Stimulated activated CD4-positive, alpha-beta T cell treated with anti-CD3 and anti-CD28 coated beads, Interleukin-12 subunit alpha, Interleukin-12 subunit beta, amount 100 ng/mL, for 24 hours (primary cell): ENCODE measurements at places on chromosomes 5 and 9.
A peak's percentile ranks its signal among the peaks of the same experiment; 100 is the strongest.

DNA sequence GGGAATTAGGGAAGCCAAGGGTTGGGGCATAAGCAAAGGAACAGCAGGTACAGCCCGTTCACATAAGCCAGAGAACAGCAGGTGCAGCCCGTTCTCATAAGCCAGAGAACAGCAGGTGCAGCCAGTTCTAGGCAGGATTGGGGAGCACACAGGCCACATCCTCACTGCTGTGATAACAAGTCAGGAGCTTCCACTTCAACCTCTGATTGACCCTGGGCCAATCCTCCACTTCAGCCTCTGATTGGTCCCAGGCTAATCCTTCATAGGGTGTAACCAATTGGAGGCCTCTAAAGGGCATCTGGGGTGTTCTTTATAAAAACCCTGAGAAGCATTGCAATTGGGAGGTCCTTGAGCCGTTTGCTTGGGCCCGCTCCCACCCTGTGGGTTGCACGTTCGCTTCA lies 27.5 kb downstream of the CEL start:
- DNase-seq: no peak

DNA sequence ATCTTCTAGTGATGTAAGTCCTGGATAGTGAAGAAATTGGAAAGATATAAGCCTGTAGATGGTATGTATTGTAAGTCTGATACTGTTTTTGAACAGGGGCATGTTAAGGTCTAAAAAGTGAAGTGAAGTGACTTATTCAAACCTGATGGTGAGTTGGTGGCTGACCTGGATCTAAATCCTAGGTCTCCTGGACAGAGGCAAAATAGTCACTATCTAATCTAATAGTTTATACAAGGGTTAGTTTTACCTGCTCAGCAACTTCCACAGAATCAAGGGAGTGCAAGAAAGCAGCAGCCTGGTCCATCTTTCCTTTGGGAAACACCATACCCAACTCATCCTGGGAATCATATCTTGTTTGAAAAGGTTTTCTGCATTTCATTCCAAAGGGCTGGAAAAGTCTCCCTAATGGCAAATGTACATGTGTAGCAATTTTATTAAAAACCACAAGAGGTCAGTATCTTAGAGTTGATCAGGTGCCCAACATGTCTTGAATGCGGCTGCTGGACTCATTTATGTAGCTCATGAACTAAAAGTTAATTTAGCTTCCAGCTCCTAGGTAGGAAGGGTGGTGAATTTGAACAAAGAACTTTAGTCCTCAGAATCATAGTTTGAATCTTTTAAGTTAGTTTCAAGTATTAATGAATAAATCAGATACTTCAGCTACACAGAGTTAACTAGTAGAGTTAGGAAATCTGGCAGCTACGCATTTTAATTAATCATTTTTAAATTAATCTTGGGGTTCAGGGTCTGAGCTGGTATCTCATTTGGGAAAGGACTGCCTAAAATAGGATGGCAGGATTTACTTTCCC lies 26.0 kb downstream of the SKP2 start:
- no peak for DNase-seq

GRCh38 chr9:24132244-24132643 lies 306.2 kb upstream of the ELAVL2 start:
- DNase-seq: no peak

- no peak for DNase-seq
These were observed 28.5 kb upstream of the UNC5A start for GRCh38 chr5:176781638-176782570.

GRCh38 chr9:32161720-32162119 lies 222.7 kb upstream of the ACO1 start:
- no peak for DNase-seq

DNA sequence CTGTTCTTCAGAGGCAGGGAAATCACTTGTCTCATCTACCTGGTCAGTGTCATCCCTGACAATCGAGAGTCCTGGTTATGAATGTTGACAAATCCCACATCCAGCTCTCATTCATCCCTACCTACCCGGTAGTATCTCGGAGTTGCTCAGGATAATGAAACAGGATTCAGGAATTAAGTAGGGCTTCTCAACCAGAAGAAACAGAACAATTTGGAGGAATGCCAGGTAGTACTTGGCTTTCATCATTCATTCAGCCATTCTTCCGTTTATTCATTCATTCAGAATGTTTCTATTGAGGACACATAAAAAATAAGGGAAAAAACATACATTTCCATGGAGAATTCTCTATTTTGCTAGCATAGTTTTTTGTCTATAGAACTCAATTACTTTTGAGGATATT lies 195.0 kb downstream of the ARHGEF28 start:
- DNase-seq: no peak

GRCh38 chr5:78562001-78562400 lies 86.6 kb downstream of the LHFPL2 start:
- no peak for DNase-seq

DNA sequence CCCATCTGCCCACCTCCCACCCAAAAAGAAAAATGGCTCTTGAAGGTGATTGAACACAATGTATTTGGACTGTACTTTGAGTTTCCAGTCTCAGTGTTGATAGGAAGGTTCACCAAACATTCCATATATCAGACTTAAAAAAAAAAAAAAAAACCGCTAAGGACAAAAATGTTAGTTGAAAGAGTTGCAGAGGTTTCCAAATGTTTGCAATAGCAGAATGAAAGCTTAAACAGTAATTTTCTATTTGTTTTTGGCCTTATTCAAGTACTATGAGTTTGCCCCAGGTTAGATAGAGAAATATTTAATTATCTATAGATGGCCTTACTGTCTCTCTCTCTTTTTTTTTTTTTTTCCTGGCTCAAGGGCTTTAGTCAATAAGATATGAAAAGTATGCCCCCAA lies 6.1 kb downstream of the LRRTM2 start:
- no peak for DNase-seq

DNA sequence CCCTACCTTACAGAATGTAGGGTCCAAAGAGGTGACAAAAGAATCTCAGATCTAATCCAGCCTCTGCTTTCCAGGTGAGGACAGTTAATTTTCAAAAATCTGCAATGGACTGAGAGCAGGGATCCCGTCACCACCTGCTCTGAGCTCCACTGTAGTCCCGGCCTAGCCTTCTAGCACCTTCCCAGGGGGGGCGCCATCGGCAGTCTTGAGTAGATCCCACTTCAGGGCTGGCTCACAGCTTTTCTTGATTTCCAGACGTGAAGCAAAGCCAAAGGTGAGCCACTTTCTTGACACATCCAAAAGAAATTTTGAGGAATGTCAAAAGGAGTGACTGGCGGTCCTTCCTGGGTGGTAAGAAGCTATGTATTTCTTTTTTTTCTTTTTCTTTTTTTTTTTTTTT lies 114.1 kb downstream of the SYK start:
- peak; percentile 20 for DNase-seq

- no peak for DNase-seq
These were observed 34.9 kb upstream of the BASP1 start for GRCh38 chr5:17182494-17182893.

DNA sequence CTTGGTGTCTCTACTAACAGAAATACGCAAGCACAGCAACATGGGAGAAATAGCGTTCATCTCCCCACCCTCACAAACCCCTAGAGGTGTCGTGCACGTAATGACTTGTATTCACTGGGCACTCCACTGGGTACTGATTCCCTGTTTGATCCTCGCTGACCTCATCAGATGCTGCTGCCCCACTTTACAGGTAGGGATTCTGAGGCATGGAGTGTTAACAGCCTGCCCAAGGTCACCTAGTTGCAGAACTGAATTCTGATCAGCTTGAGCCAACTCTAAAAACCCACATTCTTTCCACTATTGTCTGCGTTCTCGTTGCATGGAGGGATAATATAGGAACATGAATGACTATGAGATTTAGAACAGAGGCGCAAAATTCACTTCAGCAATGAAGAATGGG lies 96.3 kb downstream of the TRIO start:
- no peak for DNase-seq

- no peak for DNase-seq
These were observed 21.5 kb upstream of the TGFBI start for GRCh38 chr5:136007271-136007670.

- no peak for DNase-seq
These were observed 76.7 kb upstream of the CXCL14 start for GRCh38 chr5:135655468-135655815.

- no peak for DNase-seq
These were observed 32.4 kb upstream of the TTC23L start for GRCh38 chr5:34806532-34806931.
